Neural crest cell (in vitro differentiated cells): ENCODE measurements at places on chromosomes 13 and 19. TPM values are rescaled to one million over a fixed set of nuclear protein-coding genes. Genes with fewer than 3 reads are reported as not detected.

GRCh38 chr19:29259153-29259552 is 46.2 kb upstream of the UQCRFS1 start:
- DNase-seq, result no peak
- H3K4me1 ChIP-seq, result no peaks in the 10 kb centered on the region
- peaks cover 11% of the 10 kb centered on the region for H3K27me3 ChIP-seq
- no peak overlapping the region for H3K27ac ChIP-seq

GRCh38 chr13:106274551-106275203 is 260.8 kb downstream of the EFNB2 start:
- DNase-seq, result no peak
- H3K4me3 ChIP-seq, result no peak overlapping the region
- H3K27ac ChIP-seq, result no peak overlapping the region
- H3K4me1 ChIP-seq, result peaks cover 4% of the 10 kb centered on the region
- H3K27me3 ChIP-seq, result no peaks in the 10 kb centered on the region
- peaks cover 5% of the 10 kb centered on the region for H3K36me3 ChIP-seq

- no peaks in the 10 kb centered on the region for H3K4me1 ChIP-seq
- no peak for DNase-seq
- H3K36me3 ChIP-seq, result peaks cover 3% of the 10 kb centered on the region
- no peak overlapping the region for H3K4me3 ChIP-seq
- H3K27me3 ChIP-seq, result no peaks in the 10 kb centered on the region
These were observed 9.1 kb downstream of the PNPLA6 start for GRCh38 chr19:7544626-7545025.

DNA sequence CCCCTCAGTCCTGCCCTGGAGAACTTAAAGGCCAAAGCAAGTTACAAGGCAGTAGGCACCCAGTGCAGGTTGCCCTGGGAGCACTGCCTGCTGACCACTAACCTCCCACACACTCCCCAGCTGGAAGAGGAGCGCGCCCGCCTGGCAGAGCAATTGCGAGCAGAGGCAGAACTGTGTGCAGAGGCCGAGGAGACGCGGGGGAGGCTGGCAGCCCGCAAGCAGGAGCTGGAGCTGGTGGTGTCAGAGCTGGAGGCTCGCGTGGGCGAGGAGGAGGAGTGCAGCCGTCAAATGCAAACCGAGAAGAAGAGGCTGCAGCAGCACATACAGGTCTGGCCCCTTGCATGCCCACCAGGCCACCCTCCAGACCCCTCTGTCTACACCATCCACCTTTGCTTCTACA is 61.1 kb downstream of the KCNC3 start:
- H3K27ac ChIP-seq, result no peak overlapping the region
- H3K4me1 ChIP-seq, result no peaks in the 10 kb centered on the region
- H3K36me3 ChIP-seq, result no peaks in the 10 kb centered on the region
- no peak for DNase-seq

- H3K4me3 ChIP-seq, result no peak overlapping the region
- H3K4me1 ChIP-seq, result no peaks in the 10 kb centered on the region
- no peak for DNase-seq
These were observed 84.8 kb downstream of the SLC25A15 start for GRCh38 chr13:40874138-40874779.

DNA sequence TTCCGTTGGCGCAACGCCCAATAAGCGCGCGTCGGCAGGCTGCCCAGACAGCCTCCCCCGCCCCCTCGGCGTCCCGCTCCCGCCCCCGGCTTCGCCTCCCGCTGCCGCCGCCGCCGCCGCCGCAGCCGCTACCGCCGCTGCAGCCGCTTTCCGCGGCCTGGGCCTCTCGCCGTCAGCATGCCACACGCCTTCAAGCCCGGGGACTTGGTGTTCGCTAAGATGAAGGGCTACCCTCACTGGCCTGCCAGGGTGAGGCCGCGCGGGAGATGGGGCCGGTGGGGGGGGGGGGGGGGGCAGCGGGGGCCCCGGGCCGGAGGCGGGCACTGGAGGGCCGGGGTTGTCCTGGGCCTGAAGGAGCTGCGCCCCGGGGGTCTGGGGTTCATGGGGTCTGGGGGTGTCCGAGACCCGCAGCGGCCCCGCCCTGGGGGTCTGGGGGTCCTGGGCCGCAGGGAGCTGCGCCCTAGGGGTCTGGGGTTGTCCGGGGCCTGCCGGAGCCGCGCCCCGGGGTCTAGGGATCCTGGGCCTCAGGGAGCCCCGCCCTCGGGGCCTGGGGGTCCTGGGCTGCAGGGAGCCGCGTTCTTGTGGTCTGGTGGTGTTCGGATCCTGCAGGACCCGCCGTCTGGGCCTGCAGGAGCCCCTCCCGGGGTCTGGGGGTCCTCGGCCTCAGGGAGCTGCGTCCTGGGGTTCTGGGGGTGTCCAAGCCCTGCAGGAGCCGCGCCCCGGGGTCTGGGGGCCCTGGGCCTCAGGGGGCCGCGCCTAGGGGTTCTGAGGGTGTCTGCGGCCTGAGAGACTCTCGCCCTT is at the start of gene HDGFL2:
HDGFL2 (plus strand) TSS at position 124 of the 801 bp plus-strand sequence; CDS start at position 178, 54 bp downstream.
- peaks cover under 1% of the 10 kb centered on the region for H3K36me3 ChIP-seq
- H3K4me1 ChIP-seq, result peaks cover 15% of the 10 kb centered on the region

GRCh38 chr13:112815871-112816270 is 126.0 kb downstream of the ATP11A start:
- H3K27ac ChIP-seq, result no peak overlapping the region
- no peaks in the 10 kb centered on the region for H3K27me3 ChIP-seq
- H3K4me1 ChIP-seq, result no peaks in the 10 kb centered on the region
- peaks cover 62% of the 10 kb centered on the region for H3K36me3 ChIP-seq
- no peak overlapping the region for H3K4me3 ChIP-seq

- no peak overlapping the region for H3K4me3 ChIP-seq
- no peak overlapping the region for H3K27ac ChIP-seq
- H3K27me3 ChIP-seq, result no peaks in the 10 kb centered on the region
- no peak for DNase-seq
- H3K36me3 ChIP-seq, result no peaks in the 10 kb centered on the region
These were observed 25.4 kb upstream of the ZMYM5 start for GRCh38 chr13:19888799-19889198.

GRCh38 chr13:30796132-30796572 is 60.8 kb downstream of the ALOX5AP start:
- peaks cover 44% of the 10 kb centered on the region for H3K4me1 ChIP-seq
- no peaks in the 10 kb centered on the region for H3K36me3 ChIP-seq
- no peak overlapping the region for H3K4me3 ChIP-seq

- H3K27ac ChIP-seq, result no peak overlapping the region
- no peaks in the 10 kb centered on the region for H3K4me1 ChIP-seq
- peaks cover 32% of the 10 kb centered on the region for H3K27me3 ChIP-seq
- no peaks in the 10 kb centered on the region for H3K36me3 ChIP-seq
These were observed 12.9 kb downstream of the B3GNT3 start for GRCh38 chr19:17807731-17808316.

DNA sequence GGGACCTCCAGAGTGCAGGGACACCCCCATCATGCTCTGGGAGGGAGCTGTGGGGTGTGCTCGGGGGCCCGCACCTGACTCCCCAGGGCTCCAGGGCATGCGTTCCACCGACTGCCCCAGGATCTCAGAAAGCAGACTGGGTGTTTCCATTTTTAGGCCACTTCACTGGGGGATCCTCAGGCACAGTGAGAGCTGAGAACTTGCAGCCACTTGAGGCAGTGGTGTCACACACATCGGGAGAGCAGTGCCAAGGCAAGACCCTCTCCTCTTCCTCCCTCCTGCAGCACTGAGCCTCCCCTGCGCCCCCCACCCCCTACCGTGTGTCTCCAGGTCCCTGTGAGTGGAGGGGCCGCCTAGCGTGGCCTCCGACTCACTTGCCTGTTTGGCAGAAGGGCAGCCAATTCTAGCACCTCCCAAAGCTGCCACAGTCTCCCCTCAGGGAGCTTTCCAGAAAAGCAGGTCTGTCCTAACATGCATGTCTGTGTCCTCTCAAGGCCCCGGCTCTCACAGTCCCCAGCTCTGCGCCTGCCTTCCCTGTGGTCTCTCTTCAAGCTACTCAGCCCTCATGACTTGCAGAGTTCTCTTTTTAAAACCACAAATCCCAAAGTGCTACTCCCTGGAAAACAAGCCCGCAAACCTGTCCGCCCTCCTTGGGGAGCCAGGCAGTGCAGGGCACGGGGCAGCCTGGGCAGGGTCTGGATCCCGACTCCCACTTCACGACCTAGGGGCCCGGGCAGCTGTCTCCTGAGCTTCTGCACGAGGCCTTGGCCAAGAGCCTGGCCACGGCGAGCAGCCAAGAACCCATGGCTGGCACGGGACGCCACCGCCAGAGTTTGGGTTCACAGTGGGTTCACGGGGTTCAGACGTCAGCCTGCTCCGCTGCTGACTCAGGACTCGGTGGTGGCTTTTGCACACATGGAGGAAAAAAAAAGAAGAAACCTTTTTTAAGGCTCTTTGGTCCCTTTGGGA is 94.1 kb downstream of the STK24 start:
- peaks cover 2% of the 10 kb centered on the region for H3K36me3 ChIP-seq
- no peak overlapping the region for H3K27ac ChIP-seq
- no peak for DNase-seq
- H3K27me3 ChIP-seq, result no peaks in the 10 kb centered on the region

DNA sequence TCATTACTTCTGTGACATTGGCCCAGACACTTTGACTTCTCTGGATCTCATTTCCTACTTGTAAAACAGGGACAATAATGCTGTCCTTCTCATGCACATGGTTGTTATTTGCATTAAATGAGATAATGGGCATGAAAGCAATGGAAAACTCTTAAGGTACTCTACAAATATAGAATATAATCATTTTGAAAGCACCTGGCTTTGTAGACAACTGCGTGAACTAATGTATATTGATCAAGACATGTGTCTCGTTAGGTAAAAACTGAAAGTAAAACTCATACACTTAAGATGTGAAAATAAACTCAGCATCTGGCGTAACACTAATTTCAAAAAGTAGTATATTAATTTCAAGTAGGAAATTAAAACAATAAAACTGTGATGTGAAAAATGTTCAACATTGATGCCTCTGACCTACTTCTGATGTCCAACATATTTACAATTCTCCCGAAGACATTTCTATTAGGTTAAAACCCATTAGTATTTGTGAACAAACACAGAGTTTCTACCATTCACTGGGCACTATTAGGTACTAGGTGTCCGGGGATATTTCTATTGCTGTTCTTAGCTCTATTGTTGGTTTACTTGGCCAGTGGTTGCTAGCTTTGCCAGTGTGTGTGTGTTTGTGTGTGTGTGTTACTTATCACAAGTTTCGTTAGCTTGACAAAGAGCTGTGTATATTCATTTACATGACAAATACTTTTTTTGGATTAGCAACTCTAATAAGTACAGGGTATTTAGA is 220.5 kb downstream of the KCNRG start:
- H3K4me3 ChIP-seq, result no peak overlapping the region
- H3K27ac ChIP-seq, result no peak overlapping the region
- no peaks in the 10 kb centered on the region for H3K27me3 ChIP-seq
- peaks cover 19% of the 10 kb centered on the region for H3K4me1 ChIP-seq

DNA sequence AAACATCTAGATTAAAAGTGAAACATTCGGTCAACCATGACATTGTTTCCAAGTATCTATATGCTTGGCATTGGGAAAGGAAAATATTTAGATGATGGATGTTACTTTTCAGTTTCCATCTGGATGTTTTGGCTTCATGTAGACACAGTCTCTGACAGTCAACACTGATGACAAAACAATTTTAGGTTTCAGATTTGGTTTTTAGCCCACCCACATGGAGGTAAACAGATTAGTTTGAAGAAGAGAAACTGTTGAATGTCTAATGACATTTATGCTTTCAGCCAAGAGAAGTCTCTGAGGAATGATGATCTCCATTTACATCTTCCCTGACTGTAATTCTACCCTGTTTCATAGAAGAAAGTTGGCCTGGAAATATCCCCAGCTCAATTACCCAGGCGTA is 379.1 kb downstream of the SLITRK6 start:
- H3K4me3 ChIP-seq, result no peak overlapping the region
- peaks cover 7% of the 10 kb centered on the region for H3K4me1 ChIP-seq
- no peaks in the 10 kb centered on the region for H3K27me3 ChIP-seq
- no peaks in the 10 kb centered on the region for H3K36me3 ChIP-seq

Gene LILRB5
- total RNA-seq, result not detected in 2 replicates

Gene C19orf67
- not detected in 2 replicates for total RNA-seq

Gene CGB8
- total RNA-seq, result not detected in 2 replicates

Gene KIRREL2
- 4.5 and 5.2 TPM in 2 replicates for total RNA-seq

Gene CDKN2D
- 8.7 and 9.5 TPM in 2 replicates for total RNA-seq

Gene MATK
- not detected in 2 replicates for total RNA-seq
